ENCODE measurements at places on chromosomes 12 and 14. TPM values are rescaled to one million over a fixed set of nuclear protein-coding genes. Genes with fewer than 3 reads are reported as not detected.

The P3H3 gene
- 14.5 TPM for polyA plus RNA-seq

The ABHD12B gene
- polyA plus RNA-seq: 3.2 TPM

The ADGRD1 gene
- 2.9 TPM for polyA plus RNA-seq

The LRRC10 gene
- not detected for polyA plus RNA-seq

The LRTM2 gene
- polyA plus RNA-seq: 7.7 TPM

The PTPRB gene
- 4.6 TPM for polyA plus RNA-seq

The ALDH6A1 gene
- polyA plus RNA-seq: 54.6 TPM

The MIP gene
- not detected for polyA plus RNA-seq

The CPNE6 gene
- 20.6 TPM for polyA plus RNA-seq

The DMAC2L gene
- polyA plus RNA-seq: 20.5 TPM

- DNase-seq: peak; percentile 77
These were observed 47.8 kb upstream of the RERG start for GRCh38 chr12:15268927-15269552.

- DNase-seq: no peak
These were observed 2.8 kb upstream of the DHH start for GRCh38 chr12:49097381-49097780.

GRCh38 chr12:115895247-115895646, 382.2 kb downstream of the MED13L start:
- DNase-seq: no peak

DNA sequence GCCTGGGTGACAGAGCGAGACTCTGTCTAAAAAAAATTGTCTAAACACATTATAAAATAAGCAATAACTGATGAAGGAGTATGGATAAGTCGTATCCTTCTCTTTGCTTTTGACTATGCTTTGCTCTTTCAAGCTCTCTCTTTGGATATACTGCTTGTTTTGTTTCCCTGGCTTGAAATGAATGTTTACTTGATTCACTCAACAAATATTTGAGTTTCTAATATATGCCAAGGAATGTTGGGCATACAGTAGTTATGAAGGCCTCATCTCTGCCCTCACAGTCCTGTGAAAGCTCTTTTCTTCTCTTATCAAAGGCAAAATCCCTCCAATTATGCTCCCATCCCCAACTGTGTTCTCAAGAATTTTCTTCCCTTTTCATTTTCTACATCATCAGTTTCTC, 123.5 kb downstream of the PTPRR start:
- DNase-seq: no peak

GRCh38 chr12:47193066-47193465, 113.3 kb upstream of the AMIGO2 start:
- DNase-seq: no peak

DNA sequence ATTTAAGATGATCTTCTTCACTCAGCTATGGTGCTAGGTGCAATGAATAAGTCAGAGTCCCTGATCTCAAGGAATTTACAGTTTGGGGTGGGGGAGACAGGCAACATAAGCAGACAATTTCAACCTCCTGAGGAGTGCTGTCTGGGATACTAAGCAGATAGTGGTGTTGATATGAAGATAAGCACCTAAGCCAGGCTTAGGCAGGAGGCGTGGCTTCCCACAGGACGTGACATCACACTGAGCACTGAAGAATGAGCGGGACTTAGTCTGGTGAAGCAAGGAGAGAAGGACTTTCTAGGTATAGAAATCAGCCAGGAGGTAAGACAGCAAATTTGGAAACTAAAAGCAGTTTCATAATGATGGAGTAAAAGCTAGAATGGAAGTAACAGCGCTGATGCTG, 6.8 kb downstream of the PRPH start:
- DNase-seq: no peak

GRCh38 chr12:87383680-87384079, 645.5 kb downstream of the C12orf50 start:
- DNase-seq: peak; percentile 36

DNA sequence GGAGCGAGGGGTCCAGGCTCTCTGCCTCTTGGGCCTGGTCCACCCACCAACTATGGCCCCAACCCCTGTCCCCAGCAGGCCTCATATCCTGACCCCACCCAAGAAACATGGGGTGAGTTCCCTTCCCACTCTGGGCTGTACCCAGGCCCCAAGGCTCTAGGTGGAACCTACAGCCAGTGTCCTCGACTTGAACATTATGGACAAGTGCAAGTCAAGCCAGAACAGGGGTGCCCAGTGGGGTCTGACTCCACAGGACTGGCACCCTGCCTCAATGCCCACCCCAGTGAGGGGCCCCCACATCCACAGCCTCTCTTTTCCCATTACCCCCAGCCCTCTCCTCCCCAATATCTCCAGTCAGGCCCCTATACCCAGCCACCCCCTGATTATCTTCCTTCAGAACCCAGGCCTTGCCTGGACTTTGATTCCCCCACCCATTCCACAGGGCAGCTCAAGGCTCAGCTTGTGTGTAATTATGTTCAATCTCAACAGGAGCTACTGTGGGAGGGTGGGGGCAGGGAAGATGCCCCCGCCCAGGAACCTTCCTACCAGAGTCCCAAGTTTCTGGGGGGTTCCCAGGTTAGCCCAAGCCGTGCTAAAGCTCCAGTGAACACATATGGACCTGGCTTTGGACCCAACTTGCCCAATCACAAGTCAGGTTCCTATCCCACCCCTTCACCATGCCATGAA, 8.6 kb downstream of the ARHGAP9 start:
- DNase-seq: no peak

GRCh38 chr12:93040367-93040766, 111.3 kb upstream of the EEA1 start:
- DNase-seq: peak; percentile 46

DNA sequence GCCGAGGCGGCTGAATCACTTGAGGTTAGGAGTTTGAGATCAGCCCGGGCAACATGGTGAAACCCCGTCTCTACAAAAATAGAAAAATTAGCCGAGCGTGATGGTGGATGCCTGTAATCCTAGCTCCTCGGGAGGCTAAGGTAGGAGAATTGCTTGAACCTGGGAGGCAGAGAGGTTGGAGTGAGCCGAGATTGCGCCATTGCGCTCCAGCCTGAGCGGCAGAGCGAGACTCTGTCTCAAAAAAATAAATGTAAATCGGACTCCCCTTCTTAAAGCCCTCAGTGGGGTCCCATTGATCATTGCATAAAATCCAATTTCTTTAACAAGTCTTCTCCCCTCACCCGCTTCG, 908 bp downstream of the TDP1 start:
- no peak for DNase-seq
